ENCODE measurements at places on chromosomes 5 and 9.
A peak's percentile ranks its signal among the peaks of the same experiment; 100 is the strongest.

- DNase-seq: no peak
Observed at GRCh38 chr5:20229303-20230005, 241.5 kb upstream of the CDH18 start.

- DNase-seq: peak; percentile 29
Observed at GRCh38 chr5:157143127-157143971, 684 bp upstream of the MED7 start.

GRCh38 chr5:134005417-134006061 is 764 bp upstream of the VDAC1 start:
- DNase-seq: peak; percentile 39

DNA sequence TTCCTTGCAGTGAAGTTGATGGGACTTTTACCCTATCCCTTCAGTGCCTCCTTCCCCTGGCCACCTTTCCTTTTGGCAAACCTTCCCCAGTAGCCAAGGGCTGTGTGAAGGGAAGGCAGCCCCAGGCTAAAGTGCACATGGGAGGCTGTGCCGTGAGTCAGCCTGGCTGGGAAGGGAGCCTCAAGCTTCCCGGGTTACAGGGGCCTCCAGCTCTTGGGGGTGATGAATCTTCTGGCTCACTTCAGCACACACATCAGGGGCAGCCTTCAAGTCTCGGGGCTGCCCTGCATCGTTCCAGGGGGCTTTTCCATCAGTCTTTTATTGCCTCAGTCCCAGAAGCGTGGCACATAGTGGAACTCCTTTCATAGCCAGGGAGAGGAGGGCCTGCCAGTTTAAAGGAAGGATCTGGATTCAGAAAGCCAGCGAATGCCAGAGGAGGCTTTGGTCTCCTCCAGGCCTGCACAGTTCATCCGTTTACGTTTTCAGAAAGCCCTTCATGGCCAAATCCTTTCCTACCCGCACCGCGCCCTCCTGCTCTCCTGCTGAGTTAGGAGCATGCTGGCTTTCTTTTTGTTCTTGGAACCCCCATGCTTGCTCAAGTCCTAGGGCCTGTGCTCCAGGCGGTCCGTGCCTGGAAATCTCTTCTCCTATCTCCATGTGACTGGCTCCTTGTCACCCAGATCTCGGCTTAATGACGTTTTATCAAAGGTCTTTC is 134.8 kb upstream of the KLF4 start:
- DNase-seq: no peak

DNA sequence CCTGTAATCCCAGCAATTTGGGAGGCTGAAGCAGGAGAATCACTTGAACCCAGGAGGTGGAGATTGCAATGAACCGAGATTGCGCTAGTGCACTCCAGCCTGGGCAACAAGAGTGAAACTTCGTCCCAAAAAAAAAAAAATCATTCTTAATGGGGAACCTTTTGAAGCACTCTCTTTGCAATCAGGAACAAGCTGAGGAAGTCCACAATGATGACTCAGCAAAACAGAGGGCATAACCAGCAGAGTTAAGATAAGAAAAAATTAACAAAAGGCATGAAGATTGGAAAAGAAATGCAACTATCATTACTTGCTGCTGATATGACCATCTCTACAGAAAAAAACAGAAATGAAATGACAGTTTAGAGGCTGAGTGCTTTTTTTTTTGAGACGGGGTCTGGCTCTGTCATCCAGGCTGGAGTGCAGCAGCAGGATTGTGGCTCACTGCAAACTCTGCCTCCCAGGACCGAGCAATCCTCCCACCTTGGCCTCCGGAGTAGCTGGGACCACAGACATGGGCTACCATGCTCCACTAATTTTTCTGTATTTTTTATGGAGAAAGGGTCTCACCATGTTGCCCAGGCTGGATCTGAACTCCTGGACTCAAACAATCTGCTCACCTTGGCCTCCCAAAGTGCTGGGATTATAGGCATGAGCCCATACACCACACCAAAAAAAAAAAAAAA is 88.0 kb downstream of the FNBP1 start:
- DNase-seq: no peak

GRCh38 chr5:31383734-31384133 is 148.2 kb downstream of the DROSHA start:
- DNase-seq: no peak

DNA sequence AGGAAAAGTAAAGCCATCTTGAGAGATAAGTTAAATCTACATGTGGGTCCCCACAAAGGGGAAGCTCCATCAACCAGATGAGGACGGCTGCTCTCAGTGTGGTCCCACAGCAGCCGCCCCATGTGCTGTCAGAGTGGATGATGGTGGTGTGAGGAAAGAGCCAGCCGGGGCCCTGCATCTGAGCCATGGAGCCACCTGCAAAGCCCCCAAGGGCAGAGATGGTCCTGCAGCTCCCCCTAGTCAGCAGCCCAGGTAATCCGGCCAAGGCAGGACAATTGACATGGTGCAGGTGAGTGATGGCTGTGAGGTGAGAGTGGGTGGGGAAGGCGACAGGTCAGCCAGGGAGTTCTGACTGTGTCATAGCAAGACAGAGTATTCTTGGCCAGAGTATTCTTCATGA is 458.8 kb downstream of the ICE1 start:
- no peak for DNase-seq

GRCh38 chr5:2258861-2259260 is 376.1 kb upstream of the IRX4 start:
- no peak for DNase-seq

- DNase-seq: no peak
Observed at GRCh38 chr9:4258320-4259090, 41.4 kb downstream of the GLIS3 start.

All from renal pelvis (tissue), 12 donors.